ENCODE measurements at places on chromosomes 3 and 15.

- peak; percentile 68 for DNase-seq
These were observed at the start of gene ABHD6 for GRCh38 chr3:58237238-58237940. Gene ABHD6 (plus strand): TSS chr3:58237792. CDS start chr3:58256587, 18,795 bp downstream.

GRCh38 chr3:189235214-189235613 lies 63.4 kb downstream of the TPRG1 start:
- DNase-seq, result no peak

GRCh38 chr3:13007251-13007941 lies 65.8 kb downstream of the IQSEC1 start:
- DNase-seq, result no peak

GRCh38 chr3:194632809-194633348 lies 340 bp downstream of the TMEM44 start:
- peak; percentile 41 for DNase-seq

GRCh38 chr3:161556533-161556932 lies 59.9 kb downstream of the OTOL1 start:
- peak; percentile 96 for DNase-seq

GRCh38 chr3:194422188-194422587 lies 23.1 kb upstream of the GP5 start:
- no peak for DNase-seq

DNA sequence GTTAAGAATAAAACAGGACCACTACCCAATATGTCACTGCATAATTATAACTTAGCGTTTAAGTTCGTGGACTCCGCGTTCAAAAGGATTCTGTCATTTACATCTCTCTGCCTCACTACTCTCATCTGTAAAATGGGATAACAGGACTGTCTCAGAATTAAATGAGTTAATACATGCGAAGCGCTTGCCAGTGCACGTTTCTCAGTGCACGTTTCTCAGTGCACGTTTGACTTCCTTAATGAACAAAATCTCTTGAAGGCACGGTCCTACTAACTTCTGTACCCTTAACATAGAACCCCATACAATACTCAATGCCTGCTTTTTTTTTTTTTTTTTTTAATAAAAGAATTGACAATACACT lies 499 bp downstream of the RABL3 start:
- DNase-seq, result no peak

DNA sequence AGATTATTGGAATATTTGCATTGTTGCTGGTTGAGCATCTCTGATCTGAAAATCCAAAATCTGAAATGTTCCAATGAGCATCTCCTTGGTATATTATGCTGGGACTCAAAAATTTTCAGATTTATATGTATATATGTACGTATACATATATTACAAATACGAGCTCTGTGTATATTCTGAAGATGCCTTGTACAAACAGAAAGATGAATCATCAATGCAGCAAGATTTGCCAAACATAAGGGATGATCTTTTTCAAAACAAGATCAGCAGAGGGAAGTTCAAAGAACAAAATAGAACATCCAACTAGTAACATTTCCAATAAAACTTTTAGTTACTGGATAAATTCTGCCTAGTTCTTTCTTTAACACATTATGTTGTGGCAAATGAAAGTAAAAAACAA lies 42.5 kb downstream of the HERC1 start:
- DNase-seq, result no peak

DNA sequence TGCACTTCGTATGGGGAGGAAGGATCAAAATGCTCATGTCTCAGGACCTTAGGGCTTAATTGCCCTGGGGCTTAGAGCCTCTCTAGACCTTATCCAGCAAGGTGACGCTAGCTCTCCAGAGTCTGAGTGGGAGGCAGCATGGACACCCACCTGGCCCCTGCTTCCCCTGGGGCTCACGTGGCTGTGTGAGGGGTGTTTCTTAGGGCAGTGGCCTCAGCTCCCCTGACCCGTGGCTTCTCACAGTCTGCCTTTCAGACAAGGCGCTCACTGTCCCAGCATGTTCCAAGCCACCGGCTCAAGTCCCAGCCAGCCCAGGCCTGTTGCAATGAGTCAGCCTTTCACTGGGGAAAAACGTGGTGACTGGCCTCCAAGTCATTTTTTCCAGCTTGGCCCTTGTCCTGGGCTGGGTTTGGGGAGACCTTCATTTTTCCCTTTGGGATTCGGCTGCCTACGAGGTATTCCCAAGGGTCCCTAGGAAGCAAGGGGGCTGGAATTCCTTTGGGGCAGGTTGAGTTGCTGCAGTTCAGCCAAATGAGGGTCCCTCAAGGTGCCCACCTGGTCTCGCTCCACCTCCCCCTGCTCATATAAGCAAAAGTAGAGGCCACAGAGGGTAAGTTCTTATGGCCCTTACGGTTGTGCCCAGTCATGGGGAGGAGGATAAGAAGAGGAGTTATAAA lies 15.7 kb downstream of the BHLHE40 start:
- no peak for DNase-seq

- DNase-seq, result no peak
These were observed 72.5 kb downstream of the WWTR1 start for GRCh38 chr3:149585401-149585726.

- DNase-seq, result no peak
These were observed 40.8 kb downstream of the RPLP1 start for GRCh38 chr15:69493406-69493805.
